ENCODE measurements at places on chromosomes 7 and 10.

DNA sequence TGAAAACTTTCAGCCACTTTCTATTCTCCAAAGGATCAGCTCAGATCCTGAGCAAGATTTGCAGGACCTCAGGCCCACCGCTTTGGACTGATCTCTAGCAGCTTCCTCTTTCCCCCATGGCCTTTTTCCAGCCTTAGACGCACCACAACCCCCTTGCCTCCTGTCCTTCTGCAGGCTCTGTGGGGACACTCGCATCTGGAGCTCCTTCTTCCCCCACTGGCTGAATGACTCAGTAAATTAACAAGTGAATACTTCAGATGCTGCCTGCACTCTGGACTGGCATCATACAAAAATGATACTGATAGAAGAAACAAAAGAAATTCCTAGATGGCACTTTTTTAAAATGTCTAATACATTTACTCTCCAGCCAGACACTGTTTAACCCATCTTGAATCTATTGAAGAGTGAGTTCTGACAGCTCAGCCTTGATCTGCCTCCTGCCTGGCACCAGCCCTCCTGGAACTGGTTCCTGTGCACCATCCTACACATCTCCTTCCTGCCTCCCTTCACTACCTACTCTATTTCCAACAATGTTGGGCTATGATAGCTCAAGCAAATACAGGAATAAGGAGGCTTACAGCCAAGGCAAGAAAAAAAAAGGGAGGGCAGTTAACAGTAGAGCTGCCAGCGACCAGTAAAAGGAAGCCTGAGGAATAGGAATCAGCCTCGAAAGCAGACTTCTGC is 3.3 kb downstream of the FRMPD2 start:
- no peak for DNase-seq

DNA sequence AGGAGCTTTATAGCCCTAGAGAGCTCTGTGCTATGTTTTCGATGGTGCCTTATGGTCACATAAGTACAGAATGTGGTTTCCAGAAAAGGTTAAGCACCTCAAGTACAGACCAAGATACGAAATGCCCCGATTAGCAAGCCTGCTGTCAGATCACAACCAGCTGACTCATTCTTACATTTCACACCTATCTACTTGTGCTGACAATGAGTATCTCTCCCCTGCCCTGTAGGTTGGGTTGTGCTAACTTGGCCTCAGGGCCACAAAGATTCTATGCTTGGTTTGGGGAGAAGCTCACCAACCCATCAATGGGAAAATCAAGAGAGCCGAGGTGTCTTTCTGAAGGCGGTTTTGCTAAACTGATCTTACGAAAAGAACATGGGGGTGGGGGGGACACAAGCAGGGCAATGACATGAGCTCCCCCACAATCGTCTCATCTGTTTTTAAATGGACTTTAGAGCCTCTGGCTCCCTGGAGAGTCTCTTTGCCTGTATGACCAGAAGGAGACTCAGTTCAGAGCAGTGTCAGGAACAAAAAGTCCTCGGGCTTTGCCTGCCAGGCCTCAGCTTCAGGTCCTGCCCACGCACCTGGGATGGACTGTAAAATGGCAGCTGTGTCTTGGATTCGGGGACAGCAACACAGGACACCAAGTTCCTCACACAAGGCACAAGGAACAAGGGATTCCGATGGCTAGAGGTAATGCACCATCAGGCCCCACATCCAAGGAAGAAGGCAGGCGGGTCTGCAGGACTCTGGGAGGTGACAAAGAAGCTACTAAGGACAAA is 55.1 kb downstream of the FAM53B start:
- no peak for DNase-seq

DNA sequence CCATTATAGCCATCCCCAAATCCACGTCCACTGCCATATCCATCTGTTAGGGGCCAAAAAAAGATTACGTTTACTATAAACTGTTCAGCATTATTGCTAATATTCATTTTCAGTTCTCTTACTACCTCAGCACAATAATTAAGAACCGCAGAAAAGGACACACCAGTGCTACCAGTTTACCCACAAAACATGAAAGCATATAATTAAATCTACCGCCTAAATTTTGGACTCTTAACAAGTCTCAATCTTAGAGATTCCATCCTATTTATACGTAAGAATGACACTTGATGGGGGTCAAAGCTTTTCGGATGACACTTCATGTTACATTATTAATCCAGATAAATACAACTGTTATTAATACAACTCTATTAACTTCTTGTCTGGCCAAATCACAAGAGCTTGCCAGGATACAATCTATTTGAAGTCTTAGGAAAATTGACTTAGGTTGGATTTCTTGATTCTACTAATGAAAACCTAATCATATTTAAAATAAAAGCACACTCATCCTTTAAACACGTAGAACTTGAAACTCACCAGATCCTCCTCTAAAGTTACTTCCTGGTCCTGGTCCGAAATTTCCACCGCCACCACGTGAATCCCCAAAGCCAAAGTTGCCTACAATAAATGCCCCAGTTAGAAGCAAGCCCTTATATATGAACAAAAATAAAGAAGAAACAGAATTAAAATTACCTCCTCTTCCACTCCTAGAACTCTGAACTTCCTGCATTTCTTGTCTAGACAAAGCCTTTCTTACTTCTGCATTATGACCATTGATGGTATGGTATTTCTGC is 4.5 kb downstream of the HNRNPA2B1 start:
- DNase-seq: no peak

- no peak for DNase-seq
These were observed 228.3 kb upstream of the TEX47 start for GRCh38 chr7:89023877-89024276.

DNA sequence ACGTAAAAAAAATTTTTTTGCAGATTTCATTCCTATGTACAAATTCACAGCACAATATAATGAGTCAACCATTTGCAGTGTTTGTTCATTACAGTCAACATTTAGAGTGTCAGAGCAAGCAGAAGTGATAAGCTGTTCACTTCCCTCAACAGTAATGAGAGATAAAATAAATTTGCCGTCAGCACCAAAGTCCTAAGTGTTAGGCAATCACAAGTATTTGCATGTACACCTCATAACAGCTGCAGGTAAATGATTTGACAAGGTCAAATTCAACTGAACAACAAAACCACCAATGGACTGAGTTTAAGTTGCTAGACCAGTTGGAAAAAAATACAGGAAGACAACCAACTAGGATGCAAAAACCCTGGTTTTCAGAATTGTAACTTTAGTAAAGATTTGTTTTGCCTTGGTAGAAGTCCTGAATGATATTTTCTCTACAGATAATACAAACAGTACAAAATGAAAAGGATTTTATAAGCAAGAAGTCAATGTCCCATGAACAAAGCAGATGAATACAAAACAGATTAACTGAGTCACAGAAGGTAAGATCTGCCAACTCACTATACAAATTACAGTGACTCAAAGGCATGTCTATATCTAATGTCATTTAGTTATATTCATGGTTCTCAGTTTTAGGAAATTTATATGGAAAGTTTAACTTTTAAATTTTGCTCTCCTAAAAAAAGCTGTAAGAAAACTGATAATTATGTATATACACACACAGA is 10.4 kb downstream of the RAPGEF5 start:
- no peak for DNase-seq

- DNase-seq: peak; percentile 38
These were observed 3.2 kb downstream of the NYAP1 start for GRCh38 chr7:100486753-100487446.

DNA sequence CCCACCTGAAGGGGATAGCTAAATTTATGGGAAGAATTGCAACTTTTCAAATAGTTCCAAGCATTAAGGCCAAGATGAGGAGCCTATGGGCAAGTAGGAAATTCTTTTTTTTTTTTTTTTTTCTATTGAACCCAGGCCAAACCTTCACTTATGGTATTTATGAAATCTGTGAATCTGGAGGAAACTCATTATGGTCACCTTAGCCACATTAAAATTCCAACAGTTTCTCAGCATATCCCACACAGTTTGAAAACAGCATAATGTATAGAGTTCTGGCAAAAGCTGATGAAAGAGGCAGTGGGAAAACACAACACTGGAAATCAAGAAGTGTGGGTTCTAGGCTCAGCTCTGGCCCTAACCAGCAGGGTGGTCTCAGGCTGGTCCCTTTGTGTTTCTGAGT is 236.9 kb downstream of the PTEN start:
- DNase-seq: no peak

GRCh38 chr10:325282-325681 is 190.0 kb downstream of the ZMYND11 start:
- no peak for DNase-seq

GRCh38 chr7:147646568-147646967 is 944.0 kb upstream of the C7orf33 start:
- no peak for DNase-seq

- DNase-seq: no peak
These were observed 33.2 kb upstream of the MKRN1 start for GRCh38 chr7:140512317-140513000.

DNA sequence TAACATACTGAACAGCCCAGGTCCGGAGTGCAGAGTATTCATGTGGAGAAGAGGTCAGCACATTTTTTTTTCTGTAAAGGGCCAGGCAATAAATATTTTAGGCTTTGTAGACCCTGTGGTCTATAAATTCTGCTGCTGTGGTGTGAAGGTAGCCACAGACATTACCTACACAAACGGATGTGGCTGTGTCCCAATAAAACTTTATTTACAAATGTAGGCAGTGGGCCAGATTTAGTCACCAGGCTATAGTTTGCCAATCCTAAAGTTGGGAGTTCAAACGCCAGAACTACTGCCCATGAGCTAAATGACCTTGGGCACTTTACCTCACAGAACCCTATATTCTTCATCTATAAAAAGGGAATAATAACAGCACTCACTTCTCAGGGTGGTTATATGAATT is 13.4 kb downstream of the FAM53B start:
- no peak for DNase-seq

DNA sequence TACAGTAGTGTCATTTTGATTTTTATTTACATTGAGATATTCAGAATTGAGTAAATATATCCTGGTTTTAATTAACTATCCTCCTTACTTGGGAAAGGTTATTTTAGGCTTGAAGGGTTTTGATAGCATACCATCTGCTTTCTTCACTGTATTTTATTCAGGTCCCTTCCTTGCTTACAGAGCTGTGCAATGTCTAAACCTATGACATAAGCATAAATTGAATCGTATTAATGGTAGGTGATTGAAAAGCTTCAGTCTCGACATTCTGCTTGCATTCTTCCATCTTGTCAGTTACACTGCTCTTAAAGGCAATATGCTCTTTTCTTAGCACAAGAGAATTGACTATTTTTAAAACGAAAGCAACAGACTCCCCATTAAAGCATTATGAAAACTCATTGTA is 102.5 kb downstream of the ARID5B start:
- no peak for DNase-seq

DNA sequence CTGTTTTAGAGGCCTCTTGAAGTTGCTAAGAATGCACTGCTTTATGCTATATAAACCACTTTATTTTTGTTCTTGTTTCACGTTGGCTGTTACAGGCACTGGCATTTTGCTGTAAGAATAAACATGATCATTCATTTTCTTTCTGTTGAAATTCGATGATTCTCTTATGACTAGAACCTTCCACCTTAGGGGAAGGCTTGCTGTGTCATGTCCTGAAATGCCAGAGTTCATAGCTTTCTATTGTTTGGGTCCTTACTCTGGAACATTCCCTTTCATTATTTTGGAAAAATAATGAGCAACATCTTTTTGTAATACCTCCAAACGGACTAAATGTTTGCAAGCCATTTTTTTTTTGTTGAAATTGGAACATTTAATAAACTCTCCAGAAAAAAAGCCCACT is 495.1 kb upstream of the POT1 start:
- DNase-seq: no peak

- no peak for DNase-seq
These were observed 49.0 kb upstream of the PCLO start for GRCh38 chr7:83211685-83212084.

- DNase-seq: no peak
These were observed 59.5 kb upstream of the PRKG1 start for GRCh38 chr10:51014680-51015389.

GRCh38 chr7:143902332-143902899 is 440 bp upstream of the TCAF1 start:
- no peak for DNase-seq

DNA sequence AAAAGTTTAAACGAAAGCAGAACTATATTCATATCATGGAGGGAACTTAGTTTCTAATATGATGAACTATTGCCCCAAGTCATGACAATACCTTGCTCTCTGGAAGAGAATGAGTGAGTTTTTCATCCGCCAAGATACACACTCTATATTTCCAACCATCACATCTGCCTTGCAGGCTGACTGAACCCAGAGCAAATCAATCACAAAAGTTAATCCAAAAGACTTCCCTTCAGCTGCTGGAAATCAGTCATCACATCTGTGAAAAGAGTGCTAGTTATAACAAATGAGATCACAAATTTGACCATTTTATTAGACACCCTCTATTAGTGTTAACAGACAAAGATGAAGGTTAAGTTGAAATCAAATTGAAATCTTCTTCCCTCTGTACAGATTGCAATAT is 261.7 kb upstream of the PRKCQ start:
- no peak for DNase-seq

GRCh38 chr7:106612432-106612831 is 48.5 kb downstream of the CCDC71L start:
- DNase-seq: no peak

All from EL (cell line).